Activated CD4-positive, alpha-beta memory T cell treated with anti-CD3 and anti-CD28 coated beads for 36 hours (primary cell): ENCODE measurements at places on chromosomes 3 and 15.
A peak's percentile ranks its signal among the peaks of the same experiment; 100 is the strongest.

DNA sequence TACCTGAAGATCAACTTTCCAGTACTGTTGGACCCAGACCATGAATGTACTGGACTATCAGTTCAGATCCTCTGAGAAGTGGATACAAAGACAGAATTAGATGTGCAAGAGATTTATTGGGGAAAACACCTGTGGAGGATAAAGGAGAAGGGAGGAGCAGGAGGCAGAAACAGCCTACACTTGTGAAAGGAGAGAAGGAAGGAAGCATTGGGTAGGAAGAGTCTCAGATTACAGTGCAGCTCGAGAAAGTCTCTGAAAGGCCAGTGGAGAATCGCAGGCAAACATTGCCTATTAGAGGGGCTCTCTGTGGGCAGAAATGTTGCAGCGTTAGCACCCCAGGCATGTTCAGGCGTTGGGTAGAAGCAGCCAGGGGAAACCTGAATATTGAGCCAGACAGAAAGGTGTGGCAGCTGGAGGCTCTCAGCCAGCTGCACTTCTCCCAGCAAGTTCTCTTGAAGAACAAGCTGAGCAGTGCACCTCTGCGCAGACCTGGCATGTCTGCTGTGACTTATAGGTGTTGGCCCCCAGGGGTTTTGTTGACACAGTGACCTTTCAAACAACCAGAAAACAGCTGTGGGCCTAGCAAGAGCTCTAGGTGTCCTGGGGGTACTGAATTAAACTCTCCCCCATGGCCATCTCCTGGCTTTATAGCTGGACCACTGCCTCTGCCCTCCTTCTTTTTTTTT is 7.0 kb downstream of the CHST14 start:
- H3K36me3 ChIP-seq = no peaks in the 10 kb centered on the region
- H3K27ac ChIP-seq = no peak overlapping the region

DNA sequence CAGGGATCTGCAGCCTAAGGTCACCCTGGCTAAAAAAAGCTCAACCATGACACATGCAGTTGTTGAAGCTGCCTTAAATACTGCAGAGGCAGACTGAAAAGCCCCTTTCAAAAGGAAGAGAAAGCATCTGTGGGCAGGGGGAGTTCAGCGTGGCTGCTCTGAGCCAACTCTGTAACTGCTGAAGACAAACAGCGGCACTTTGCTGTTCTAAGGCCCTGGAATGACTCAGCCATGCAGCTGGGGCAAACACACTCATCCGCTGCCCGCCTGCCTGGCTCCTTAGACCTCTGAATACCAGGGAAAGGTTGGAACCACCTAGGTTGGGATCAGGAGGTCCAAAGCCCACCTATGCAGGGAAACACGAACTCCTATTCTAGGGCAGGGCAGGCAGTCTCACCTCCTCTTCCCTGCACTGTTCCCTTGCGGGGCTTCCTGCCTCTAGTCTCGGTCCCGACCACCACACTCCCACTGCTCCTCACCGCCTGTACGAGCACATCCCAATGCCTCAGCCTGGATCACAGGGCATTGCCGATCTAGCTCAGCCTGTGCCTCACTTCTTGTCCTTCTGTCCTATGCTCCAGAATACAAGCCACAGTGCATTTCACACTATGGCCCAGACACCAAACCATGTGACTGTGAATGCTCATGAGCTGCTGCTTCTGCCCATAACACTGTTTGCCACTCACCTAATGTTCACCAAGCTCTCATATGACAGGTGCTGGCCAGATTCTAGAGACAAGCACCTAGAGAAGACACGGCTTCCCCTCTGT is 6.6 kb upstream of the MUSTN1 start:
- peaks cover 4% of the 10 kb centered on the region for H3K36me3 ChIP-seq
- no peak overlapping the region for H3K4me3 ChIP-seq
- H3K27ac ChIP-seq = no peak overlapping the region

DNA sequence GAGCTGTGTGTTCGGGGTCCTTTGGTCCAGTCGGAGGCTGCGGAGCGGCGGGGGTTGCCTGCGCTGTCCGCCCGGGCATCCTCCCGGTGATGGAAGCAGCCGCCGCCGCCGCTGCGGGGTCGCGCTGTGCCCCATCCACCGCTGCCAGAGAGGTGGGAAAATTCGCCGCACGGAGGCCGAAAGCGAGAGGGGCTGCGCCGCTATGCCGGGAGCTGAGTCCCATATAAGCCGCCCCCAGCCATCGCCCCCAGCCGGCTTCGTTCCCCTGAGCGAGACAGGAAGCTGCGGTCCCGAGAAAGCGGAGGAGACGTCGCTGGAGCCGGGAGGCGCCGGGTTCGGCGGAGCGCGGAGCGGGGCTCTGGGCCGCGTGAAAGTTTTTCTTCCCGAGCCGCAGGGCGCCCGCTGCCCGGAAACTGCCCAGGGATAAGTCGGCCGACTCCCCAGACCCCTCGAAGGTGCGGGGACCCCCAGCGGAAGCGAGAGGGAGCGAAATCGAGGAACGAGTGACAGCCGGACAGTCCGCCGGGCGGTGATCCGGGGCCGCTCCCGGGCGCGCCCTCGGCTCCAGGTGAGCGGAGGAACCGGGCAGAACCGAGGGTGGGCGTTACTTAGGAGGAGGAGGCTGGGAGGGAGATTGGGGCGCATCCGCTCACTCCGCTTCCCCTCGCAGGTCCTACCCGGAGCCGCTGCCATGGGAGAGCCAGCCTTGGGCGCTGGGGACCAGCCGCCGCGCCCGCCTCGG is 574 bp downstream of the CHST2 start:
- peaks cover 8% of the 10 kb centered on the region for H3K27me3 ChIP-seq
- H3K4me3 ChIP-seq = peak overlapping the region; percentile 82
- peaks cover 19% of the 10 kb centered on the region for H3K4me1 ChIP-seq
- DNase-seq = peak; percentile 47
- peaks cover 2% of the 10 kb centered on the region for H3K36me3 ChIP-seq

GRCh38 chr3:18349197-18349798 is 75.8 kb downstream of the SATB1 start:
- peaks cover 58% of the 10 kb centered on the region for H3K36me3 ChIP-seq
- H3K27me3 ChIP-seq = peaks cover 2% of the 10 kb centered on the region
- H3K27ac ChIP-seq = peak overlapping the region; percentile 63
- DNase-seq = peak; percentile 12

- no peak for DNase-seq
- no peak overlapping the region for H3K27ac ChIP-seq
- no peaks in the 10 kb centered on the region for H3K36me3 ChIP-seq
- no peaks in the 10 kb centered on the region for H3K4me1 ChIP-seq
- no peak overlapping the region for H3K4me3 ChIP-seq
These were observed 32.0 kb downstream of the CYP11A1 start for GRCh38 chr15:74335396-74335795.

DNA sequence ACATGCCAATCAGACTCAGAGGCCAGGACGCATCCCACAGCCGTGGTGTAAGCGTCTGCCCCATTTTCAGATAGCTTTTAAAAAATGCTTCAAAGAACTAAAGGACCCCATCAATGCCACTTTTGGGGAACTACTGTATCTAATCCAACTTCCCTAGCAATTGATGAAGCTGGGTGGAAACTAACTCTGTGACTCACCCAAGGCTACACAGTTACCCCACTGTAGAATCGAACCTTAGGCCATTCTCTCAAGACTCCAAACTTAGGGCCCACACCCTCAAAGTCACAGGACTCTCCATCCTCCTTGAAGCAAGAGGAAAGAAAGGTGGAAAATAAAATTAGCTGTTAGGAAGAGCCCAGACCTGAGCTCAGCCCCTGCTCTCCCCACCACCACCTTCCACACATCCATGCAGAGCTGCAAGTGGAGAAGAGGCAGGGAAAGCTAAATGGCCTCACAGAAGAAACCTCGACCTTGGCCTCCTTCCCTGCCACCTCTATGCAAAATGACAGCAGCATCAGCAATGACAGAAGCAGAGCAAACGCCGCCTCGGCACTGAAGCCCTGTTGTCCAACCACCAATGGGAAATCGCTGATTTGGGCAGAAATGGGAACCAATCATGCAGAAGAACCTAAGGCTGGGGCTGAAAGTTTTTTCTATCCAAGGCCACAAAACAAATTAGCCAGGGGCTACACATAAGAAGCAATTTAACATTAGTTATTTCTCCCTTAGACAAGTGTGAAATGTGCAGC is 22.2 kb downstream of the ANP32A start:
- no peaks in the 10 kb centered on the region for H3K27me3 ChIP-seq
- no peak overlapping the region for H3K27ac ChIP-seq
- H3K36me3 ChIP-seq = peaks cover 9% of the 10 kb centered on the region
- H3K4me3 ChIP-seq = no peak overlapping the region
- DNase-seq = no peak

DNA sequence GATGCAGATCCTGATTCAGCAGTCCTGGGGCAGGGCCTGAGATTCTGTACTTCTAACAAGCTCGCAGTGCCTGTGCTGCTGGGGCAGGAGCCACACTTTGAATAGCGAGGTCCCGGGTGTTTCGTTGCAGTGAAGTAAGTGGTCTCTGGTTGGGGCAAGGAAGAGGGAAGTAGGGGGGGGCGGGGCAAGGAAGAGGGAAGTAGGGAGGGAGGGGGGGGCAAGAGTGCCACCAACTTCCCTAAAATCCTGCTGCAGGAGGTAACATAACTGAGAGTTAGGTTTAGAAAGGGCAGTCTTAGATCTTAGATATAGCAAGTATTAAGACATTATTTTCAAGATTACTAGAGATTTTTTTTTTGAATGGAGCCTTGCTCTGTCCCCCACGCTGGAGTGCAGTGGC is 35.5 kb downstream of the CRTAP start:
- no peak overlapping the region for H3K27ac ChIP-seq
- H3K36me3 ChIP-seq = no peaks in the 10 kb centered on the region
- H3K27me3 ChIP-seq = peaks cover 10% of the 10 kb centered on the region
- H3K4me3 ChIP-seq = no peak overlapping the region
- DNase-seq = no peak

GRCh38 chr3:105553851-105554250 is 187.1 kb downstream of the ALCAM start:
- peaks cover 26% of the 10 kb centered on the region for H3K36me3 ChIP-seq
- DNase-seq = no peak
- H3K27ac ChIP-seq = no peak overlapping the region
- H3K27me3 ChIP-seq = no peaks in the 10 kb centered on the region
- H3K4me1 ChIP-seq = no peaks in the 10 kb centered on the region

DNA sequence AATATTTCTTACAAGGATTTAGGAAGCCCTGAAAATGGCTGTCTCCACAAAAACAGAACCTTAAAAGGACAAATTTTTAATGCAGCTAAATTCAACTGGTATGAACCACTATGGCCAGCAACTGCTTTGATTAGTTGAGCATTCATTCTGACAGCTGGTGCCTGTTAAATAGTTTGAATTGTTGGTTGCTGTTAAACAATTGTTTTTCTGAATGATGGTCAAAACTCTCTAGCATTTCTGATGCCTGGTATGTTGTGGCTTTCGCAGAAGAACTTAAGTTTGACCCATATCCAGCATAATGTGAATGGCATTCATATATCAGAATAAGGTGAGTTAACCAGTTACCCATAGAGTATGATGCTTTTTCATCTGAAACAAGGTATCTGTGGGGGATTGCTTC is 138.4 kb downstream of the MEIS2 start:
- H3K4me1 ChIP-seq = no peaks in the 10 kb centered on the region
- H3K27me3 ChIP-seq = no peaks in the 10 kb centered on the region
- DNase-seq = no peak
- no peak overlapping the region for H3K4me3 ChIP-seq

DNA sequence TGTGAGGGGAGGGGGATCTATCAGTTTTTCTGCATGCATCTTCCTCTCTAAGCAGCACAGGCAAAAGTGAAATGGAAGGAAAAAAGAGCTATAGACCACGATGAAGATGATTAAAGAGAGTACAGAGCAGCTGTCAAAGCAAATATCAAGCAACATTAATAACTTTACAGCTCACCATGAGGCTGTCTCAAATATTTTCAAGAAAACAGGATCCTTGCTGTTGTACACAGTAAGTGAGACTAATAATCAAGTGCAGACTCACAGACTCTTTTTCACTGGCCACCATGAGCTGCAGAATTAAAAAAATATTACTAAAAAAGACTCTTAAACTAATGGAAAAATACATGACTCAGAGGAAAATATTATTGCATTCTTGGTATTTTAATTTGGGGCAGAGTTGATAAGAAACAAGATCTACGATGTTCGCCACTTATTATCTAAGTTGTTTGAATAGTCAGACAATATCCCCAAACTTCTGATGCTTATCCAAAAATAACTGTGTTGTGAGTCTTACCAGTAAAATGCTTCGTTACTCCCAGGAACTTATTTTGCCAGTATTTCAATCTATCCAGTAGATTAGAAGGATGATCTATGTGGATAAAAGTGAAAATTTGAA is 817.5 kb upstream of the ALCAM start:
- H3K4me3 ChIP-seq = no peak overlapping the region
- peaks cover 4% of the 10 kb centered on the region for H3K27me3 ChIP-seq
- no peak for DNase-seq

DNA sequence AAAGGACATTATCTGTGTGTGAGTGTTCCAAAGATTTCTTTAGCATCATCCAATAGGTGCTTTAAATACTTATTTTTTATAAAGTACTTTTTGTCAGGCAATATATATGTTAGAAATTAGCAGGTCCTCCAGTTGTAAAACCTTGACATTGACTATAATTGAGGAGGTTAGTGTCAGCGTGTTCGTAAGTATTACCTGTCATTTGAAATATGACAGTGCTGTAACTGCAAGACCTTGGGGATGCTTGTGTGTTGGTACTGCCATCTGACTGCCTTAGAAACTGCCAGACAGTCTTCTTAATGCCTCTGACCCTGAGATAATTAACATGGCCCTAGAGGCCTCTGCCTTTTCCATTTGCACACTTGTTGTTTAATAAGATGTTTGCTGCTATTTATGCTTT is 170.7 kb downstream of the NAALADL2 start:
- no peaks in the 10 kb centered on the region for H3K4me1 ChIP-seq
- no peaks in the 10 kb centered on the region for H3K27me3 ChIP-seq
- H3K36me3 ChIP-seq = no peaks in the 10 kb centered on the region
- H3K4me3 ChIP-seq = no peak overlapping the region
- no peak for DNase-seq

DNA sequence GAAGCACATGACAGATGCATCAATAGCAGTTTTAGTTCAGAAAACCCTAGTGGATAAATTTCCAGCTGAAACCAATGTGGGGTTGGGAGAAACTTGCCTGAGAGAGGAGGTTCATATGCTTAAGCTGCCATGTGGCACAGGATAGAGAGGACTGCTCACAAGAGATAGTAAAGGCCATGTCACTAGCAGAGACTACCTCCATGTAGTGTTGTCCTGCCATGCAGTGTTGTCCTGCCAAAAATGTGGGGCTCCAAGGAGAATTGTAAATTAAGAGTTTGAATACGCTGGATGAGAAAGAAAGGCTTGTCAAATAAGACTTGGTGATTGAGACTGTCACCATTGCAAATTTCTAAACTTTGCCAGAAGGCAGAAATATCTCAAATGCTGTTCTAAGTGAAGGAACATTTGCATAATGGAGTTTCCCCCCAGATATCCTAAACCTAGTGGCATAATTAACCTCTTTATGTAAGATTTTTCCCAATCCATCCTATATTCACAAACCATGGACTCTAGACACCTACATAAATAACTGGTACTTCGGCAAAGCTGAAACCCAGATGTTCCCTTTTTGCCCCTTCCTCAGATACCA is 938.3 kb upstream of the ALCAM start:
- H3K27me3 ChIP-seq = no peaks in the 10 kb centered on the region
- no peak overlapping the region for H3K27ac ChIP-seq
- DNase-seq = no peak
- H3K36me3 ChIP-seq = no peaks in the 10 kb centered on the region
- H3K4me3 ChIP-seq = no peak overlapping the region
- no peaks in the 10 kb centered on the region for H3K4me1 ChIP-seq

- H3K4me3 ChIP-seq = no peak overlapping the region
- no peak overlapping the region for H3K27ac ChIP-seq
- no peaks in the 10 kb centered on the region for H3K36me3 ChIP-seq
- DNase-seq = no peak
These were observed 214.7 kb downstream of the ATP8B4 start for GRCh38 chr15:49904296-49904695.

GRCh38 chr3:13091898-13092611 is 18.8 kb upstream of the IQSEC1 start:
- no peak overlapping the region for H3K27ac ChIP-seq
- H3K4me1 ChIP-seq = no peaks in the 10 kb centered on the region
- no peak overlapping the region for H3K4me3 ChIP-seq
- peaks cover 3% of the 10 kb centered on the region for H3K27me3 ChIP-seq
- no peaks in the 10 kb centered on the region for H3K36me3 ChIP-seq
- peak; percentile 86 for DNase-seq
